ENCODE measurements at places on chromosomes 11 and 22.

DNA sequence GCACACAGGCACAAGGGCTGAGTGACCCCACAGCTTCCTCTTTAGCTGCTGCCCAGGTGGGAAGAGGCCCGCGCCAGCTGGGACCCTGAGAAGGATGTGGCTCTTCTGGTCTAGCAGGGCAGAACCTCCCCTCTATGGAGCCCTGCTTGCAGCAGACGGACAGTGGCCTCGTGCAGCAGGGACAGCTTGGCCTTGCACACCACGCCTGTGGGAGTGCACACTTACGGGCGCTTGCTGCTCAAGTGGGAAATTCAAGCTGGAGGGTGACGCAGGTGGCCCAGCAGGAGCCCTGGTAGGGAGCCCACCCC lies 971.4 kb downstream of the BRD1 start:
- no peak for DNase-seq

- DNase-seq = peak; percentile 53
These were observed 912.8 kb downstream of the DLG2 start for GRCh38 chr11:84714316-84714780.

GRCh38 chr11:125626288-125626950 lies 1.5 kb downstream of the CHEK1 start:
- DNase-seq = no peak

GRCh38 chr22:18148293-18148965 lies 1.5 kb upstream of the USP18 start:
- DNase-seq = no peak

DNA sequence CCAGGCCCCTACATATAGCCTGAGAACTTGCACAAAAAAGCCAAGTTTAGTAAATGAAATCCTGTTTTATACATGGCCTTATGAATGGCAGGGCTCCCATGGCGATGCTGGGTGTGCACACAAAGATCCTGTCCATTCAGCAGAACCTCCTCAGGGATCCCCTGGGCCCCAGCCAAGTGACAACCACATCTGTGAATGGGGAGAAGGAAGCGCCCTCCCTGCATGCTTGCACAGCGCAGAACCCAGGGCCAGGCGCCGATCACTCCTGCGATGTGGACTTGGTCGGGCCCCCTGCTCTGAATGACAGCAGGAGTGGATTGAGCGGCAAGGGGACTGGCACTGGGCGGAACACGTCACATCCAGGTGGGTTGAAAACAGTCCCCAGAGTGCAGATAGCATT lies 4.5 kb upstream of the CDC42EP2 start:
- no peak for DNase-seq

GRCh38 chr11:1943977-1944376 lies 3.2 kb upstream of the MRPL23 start:
- no peak for DNase-seq

GRCh38 chr22:22201185-22201929 lies 43.2 kb upstream of the VPREB1 start:
- no peak for DNase-seq

GRCh38 chr22:45099961-45100360 lies 63.8 kb upstream of the NUP50 start:
- DNase-seq = no peak

DNA sequence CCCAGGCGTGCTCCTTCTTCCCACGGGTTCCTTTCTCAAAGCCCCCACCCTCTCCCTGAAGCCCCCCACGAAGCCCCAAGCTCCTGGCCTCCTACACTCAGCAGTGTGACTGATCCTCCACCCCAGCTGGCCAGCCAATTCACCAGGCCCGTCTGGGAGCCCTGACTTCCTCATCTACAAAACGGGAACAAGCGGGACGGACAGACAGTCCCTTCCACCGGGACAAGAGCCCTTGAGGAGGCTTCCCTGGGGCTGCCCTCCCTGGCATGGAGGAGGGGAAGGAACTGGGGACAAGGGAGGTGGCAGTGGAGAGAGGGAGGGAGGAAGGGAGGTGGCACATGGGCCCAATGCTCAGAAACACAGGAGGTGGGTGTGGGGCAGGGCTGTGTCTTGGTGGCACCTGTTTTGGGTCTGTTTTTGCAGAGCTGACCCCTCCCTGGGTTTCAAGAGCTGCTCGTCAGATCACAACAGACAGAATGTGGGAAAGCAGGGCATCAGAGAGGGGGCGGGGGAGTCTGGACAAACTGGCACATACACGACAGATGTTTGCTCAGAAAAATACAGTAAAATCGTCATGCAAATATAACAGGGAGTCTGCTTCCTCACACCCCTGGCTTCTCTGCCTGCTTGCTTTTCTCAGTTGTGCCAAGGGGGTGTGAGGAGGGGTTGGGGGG lies 56.8 kb downstream of the ELFN2 start:
- no peak for DNase-seq

- DNase-seq = no peak
These were observed 13.7 kb downstream of the FAM118B start for GRCh38 chr11:126225295-126225665.

- no peak for DNase-seq
These were observed 50.9 kb downstream of the ARFGAP3 start for GRCh38 chr22:42805998-42806830.

- DNase-seq = no peak
These were observed 134.8 kb downstream of the LARGE1 start for GRCh38 chr22:33785283-33785968.

- DNase-seq = no peak
These were observed 199.0 kb downstream of the GRIK4 start for GRCh38 chr11:120710354-120711131.

DNA sequence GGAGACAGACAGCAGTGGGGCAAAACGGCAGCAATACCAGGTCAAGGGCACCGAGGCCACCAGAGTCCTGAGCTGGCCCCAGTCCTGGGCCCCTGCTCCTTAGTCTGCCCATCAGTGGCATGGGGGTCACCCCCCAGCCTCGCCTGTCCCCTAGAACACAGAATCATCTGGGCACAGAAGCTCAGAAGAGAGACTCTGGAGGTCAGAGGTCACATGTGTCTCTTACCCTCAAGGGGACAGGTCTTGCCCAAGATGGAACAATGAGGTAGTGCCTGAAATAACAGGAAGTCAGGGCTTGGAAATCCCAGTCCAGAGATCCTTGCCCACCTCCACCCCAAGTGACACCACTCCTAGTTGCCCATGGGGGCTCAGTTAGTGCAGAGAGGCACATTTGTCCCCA lies 20.6 kb downstream of the PDE2A start:
- DNase-seq = no peak

DNA sequence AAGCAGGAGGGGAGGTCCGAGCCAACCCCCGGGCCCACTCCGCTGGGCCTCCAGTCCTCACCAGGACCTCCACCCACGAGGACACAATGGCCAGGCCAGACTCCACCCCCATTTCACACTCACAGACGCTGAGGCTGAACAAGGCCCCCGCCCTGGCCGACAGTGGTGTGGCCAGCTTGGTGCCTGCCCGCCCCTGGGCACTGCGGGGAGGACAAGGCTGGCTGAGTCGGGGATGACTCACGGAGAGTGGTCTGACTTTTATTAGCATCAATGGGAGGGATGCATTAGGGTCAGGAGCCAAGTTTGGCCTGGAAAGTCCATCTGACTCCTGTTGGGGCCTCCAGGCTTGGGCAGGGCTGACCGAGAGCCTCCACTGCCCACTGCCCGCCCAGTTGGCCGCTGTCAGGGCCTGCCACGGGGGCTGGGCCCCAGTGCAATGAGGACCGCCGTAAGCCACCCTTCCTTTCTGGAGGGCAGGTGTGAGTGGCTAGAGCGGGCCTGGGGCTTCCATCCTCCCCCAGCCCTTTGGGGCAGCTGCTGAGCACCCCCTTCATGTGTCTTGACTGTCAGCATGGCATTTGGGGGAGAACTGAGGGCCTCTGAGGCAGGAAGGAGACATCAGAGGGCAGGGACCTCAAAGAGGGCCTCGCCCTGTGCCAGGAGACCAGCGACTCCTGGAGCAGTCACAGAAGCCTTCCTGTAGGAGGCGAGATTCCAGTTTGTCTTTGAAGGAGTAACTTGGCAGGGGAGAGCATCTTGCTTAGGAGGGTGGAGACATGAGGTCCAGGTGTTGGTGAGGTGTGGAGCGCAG lies 10.6 kb downstream of the TSPAN32 start:
- peak; percentile 82 for DNase-seq

GRCh38 chr11:20111871-20112270 lies 48.4 kb downstream of the DBX1 start:
- no peak for DNase-seq

GRCh38 chr11:130980071-130980862 lies 64.0 kb upstream of the SNX19 start:
- no peak for DNase-seq

- DNase-seq = no peak
These were observed 9.2 kb downstream of the LIN7C start for GRCh38 chr11:27497284-27497866.

DNA sequence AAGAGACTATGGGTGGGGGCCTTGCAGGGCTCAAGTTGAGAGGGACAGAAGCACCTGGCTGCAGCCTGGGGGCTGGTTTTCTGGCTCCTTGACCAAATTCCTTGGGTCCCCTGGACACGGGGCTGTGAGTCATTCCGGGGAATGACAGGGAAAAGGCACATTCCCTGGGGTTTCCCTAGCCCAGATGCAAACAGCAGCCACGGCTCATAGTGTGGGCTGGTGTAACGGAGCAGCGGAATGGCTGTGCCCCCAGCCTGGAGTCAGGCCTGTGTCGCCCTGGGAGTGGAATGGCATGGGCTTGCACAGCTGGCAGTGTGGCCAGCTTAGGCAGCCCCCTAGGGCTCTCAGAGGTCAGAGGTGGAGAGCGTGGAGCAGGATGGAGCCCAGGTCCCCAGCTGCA lies 77.6 kb upstream of the KCNQ1OT1 start:
- no peak for DNase-seq

- DNase-seq = no peak
These were observed 38.0 kb downstream of the MPPED1 start for GRCh38 chr22:43449831-43450225.

GRCh38 chr11:122074022-122074421 lies 42.0 kb downstream of the BLID start:
- no peak for DNase-seq

DNA sequence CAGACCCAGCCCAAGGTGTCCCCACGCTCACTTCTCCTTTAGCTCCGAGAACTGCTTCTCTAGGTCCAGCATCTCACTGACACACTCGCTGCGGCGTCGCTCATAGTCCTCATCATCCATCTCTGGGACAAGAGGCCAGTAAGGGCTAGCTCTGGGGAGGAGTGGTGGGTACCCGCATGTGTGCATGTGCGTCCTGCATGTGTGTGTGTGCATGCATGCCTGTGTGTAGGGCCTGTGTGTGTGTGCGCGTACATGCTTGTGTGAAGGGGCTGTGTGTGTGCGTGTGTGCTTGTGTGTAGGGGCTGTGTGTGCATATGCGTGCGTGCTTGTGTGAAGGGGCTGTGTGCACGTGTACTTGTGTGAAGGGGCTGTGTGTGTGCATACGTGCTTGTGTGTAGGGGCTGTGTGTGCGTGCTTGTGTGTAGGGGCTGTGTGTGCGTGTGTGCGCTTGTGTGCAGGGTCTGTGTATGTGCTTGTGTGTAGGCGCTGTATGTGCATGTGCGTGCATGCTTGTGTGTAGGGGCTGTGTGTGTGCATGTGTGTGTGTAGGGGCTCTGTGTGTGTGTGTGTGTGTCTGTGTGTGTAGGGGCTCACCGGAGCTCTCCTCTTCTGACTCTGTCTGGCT lies 3.3 kb downstream of the BRMS1 start:
- no peak for DNase-seq

- peak; percentile 86 for DNase-seq
These were observed 57.0 kb downstream of the RBFOX2 start for GRCh38 chr22:35971456-35972119.

- no peak for DNase-seq
These were observed 567.4 kb upstream of the CNTN5 start for GRCh38 chr11:98453378-98453777.

DNA sequence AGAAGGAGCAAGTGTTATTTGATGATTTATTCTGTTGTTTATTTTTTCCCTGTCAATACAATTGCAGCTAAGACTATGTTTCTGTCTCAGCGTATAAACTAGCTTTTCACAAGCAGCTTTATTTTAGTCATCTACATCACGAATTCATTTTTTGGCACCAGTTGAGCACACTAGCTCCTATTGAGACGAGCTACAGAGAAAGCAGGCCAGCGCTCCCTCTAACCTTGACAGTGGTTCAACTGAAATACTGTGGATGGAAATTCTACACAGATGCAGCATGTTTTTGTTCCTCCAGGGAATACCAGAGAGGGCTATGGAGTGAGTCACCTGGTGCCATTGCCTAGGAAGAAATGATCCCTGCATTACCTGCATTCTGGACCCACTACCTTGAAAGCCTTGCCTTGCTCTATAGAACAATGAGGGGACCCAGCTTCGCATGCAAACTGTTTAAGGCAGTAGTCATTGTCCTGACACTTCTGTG lies 108.2 kb upstream of the ARHGAP42 start:
- DNase-seq = no peak

DNA sequence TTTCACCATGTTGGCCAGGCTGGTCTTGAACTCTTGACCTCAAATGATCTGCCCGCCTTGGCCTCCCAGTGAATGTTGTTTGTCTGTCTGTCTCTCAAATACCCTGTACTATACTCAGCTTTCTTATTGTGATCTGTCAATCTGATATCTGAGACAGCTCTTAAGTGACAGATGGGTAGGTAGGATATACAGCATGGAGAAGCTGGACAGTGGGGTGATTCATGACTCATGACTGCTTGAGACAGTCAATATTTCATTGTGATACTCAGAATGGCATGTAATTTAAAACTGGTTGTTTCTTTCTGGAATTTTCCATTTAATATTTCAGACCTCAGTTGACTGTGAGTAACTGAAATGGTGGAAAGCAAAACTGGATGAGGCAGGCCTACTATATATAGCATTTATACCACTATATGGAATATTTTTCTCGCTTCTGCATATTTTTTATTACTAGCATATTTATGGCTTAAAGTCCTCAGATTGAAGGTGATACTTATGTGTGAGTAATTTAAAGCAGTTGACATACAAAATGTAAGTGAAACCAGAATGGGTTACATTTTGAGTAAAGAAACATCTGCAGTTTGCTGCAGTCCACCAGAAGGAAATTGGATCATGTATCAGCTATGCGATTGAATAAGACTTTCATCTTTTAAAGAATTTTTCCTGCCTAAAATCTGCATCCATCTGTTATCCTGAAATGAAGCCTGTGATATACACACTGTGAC lies 22.3 kb downstream of the ARHGAP42 start:
- no peak for DNase-seq

DNA sequence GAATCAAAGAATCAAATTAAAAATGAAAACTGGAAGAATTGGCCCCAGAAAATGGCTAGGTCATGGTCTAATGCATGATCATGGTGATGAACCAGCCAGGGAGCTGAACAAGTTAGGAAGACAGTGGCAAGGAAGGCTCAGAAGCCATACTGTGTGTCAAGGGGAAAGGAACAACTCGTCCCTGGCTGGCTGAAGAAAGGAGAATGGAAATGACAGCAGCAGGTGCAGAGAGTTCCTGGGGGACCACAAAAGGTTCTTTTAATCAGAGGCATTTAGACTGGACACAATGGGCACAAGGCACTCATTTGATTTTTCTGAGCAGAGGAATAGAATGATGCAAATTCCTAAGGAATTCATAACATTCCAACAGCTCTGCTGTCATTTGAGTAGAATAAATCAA lies 209.9 kb downstream of the LARGE1 start:
- no peak for DNase-seq

- peak; percentile 33 for DNase-seq
These were observed 33.4 kb downstream of the KCNQ1OT1 start for GRCh38 chr11:2666401-2666741.

Measured in left hindlimb (tissue), 1 donor.